Common myeloid progenitor, CD34-positive (primary cell): ENCODE measurements at places on chromosomes 2 and 18.

GRCh38 chr2:116754381-116755101, 1060.0 kb upstream of the DDX18 start:
- no peak overlapping the region for H3K27ac ChIP-seq
- H3K36me3 ChIP-seq: no peaks in the 10 kb centered on the region
- no peaks in the 10 kb centered on the region for H3K27me3 ChIP-seq
- no peaks in the 10 kb centered on the region for H3K4me1 ChIP-seq

DNA sequence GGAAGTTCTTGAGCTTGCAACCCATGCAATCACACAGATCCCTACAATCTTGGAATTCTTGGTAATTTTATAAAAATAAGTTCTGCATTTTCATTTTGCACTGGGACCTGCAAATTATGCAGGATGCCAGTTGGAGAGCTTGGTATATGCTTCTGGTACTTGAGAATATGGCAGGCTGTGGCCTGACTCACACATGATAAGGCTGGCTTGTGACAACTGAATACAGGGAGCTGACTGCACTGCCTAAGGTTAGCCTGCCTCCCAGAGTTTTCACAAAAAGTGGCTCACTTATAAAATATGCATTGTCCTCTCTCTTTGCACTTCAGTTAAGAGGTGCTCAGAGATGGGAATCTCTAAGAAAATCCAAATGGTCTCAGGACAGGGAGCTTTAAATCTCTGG, 265.5 kb upstream of the KCNJ3 start:
- no peaks in the 10 kb centered on the region for H3K36me3 ChIP-seq
- H3K27ac ChIP-seq: no peak overlapping the region
- H3K4me3 ChIP-seq: no peak overlapping the region
- no peaks in the 10 kb centered on the region for H3K27me3 ChIP-seq

DNA sequence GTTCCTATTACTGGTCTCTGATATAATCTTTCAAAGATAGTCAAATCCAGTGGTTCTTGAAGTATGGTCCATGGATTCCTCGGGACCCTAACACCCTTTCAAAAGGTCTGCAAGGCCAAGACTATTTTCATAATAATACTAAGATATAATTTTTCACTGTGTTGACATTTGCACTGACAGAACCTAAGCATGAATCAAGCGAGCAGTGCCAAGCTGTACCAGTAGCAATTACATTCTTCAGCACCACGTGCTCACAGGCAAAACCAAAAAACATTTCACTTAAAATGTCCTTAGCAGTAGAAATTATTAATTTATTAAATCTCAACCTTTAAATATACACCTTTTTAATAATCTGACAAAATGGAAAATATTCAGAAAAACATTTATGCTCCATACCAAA, 59.1 kb downstream of the EIF2AK3 start:
- DNase-seq: no peak
- peaks cover 18% of the 10 kb centered on the region for H3K36me3 ChIP-seq
- H3K4me1 ChIP-seq: no peaks in the 10 kb centered on the region
- H3K27ac ChIP-seq: no peak overlapping the region
- H3K4me3 ChIP-seq: no peak overlapping the region

DNA sequence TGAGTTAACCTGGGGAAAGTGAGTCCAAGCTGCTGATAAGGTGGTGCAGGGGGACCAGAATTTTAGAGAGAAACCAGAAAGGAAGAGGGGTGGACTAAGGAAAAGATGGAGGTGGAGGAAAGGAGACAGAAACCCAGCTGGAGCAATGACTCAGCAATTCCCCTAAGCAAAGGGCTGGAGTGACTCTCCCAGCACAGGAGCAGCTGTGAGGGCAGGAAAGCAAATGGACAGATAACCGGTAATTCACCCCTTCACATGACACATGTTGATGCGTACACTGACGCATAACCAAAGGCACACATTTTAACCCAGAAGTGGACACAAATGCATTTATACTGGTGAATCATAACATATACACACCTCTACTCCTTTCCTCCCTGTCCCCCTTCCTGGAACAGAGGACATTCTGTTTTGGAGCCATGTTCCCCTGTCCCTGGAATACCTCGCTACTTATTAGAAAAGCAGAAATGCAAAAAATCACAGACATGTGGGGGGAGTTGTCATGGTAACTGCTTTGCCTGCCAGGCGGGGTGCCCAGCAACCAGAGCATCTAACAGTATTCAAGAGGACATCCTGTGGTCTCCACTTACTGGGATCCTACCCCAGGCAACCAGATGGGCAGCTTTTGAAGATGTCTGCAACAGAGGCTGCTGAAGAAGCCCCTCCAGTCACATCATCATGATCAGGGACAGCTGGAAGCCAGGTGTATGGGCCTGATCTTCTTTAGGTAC, 4.7 kb downstream of the CDK5R2 start:
- no peak for DNase-seq
- no peak overlapping the region for H3K27ac ChIP-seq
- no peaks in the 10 kb centered on the region for H3K4me1 ChIP-seq
- no peaks in the 10 kb centered on the region for H3K36me3 ChIP-seq
- H3K27me3 ChIP-seq: peaks cover 31% of the 10 kb centered on the region

GRCh38 chr2:98793897-98794830, 63.2 kb upstream of the MGAT4A start:
- H3K27ac ChIP-seq: no peak overlapping the region
- no peak for DNase-seq
- H3K4me3 ChIP-seq: no peak overlapping the region
- no peaks in the 10 kb centered on the region for H3K36me3 ChIP-seq
- no peaks in the 10 kb centered on the region for H3K27me3 ChIP-seq

DNA sequence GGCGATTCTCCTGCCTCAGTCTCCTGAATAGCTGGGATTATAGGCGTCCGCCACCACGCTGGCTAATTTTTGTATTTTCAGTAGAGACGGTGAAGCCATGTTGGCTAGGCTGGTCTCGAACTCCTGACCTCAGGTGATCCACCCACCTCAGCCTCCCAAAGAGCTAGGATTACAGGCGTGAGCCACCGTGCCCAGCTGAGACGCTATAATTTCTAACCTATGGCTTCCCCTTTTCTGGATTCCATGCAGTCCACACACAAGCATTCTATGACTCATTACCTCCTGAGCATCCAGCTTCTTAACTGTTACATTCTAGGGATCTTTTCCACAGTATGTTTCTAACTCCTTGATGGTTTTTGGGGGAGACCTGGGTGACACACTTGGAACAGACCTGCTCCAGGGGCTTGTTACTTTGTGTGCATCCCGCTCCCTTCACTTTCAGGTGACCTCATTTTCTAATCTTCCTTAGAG, 11.8 kb upstream of the KCMF1 start:
- no peaks in the 10 kb centered on the region for H3K4me1 ChIP-seq
- peak; percentile 55 for DNase-seq
- H3K27me3 ChIP-seq: no peaks in the 10 kb centered on the region
- peaks cover 10% of the 10 kb centered on the region for H3K36me3 ChIP-seq
- H3K27ac ChIP-seq: no peak overlapping the region
- no peak overlapping the region for H3K4me3 ChIP-seq

DNA sequence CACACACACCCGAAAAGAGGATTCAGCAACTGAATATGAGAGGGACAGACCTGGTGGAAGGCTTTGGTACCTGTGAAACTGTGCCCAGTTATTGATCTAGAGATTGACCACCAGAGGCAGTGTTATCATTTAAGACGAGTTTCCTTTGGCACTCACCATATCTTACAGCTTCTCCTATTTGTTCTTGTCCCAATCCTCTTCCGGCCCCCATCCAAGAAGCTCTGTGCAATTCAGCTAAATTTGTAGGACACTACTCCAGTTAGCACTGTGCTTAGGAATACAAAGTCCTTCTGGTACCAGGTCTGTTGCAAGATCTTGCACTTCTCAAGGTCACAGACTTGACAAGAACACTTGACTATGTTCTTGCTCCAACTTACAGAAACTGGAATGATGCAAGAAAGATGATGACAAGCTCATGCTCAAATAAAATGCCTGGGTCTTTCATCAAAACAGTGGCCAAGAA, 177.7 kb downstream of the TMEM247 start:
- H3K27me3 ChIP-seq: peaks cover 2% of the 10 kb centered on the region
- H3K27ac ChIP-seq: no peak overlapping the region
- no peak overlapping the region for H3K4me3 ChIP-seq
- H3K36me3 ChIP-seq: no peaks in the 10 kb centered on the region
- DNase-seq: peak; percentile 58

DNA sequence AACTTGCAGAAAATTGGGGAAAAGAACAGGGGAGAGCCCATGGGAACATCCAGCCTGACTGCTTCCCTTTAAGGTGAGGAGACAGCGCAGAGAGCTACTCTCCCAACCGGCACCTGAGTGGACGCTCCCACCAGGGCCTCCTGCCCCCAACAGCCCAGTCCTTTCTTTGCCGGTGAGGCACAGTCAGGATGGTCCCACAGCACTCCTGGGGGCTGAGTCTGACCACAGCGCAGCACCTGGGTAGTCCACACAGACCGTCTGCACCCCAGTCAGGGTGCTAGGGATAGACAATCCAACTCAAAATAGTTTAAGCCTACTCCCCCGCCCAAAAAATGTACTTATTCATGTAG, 74.5 kb downstream of the MEX3C start:
- no peaks in the 10 kb centered on the region for H3K27me3 ChIP-seq
- DNase-seq: no peak
- no peak overlapping the region for H3K27ac ChIP-seq
- H3K36me3 ChIP-seq: no peaks in the 10 kb centered on the region
- H3K4me3 ChIP-seq: no peak overlapping the region

DNA sequence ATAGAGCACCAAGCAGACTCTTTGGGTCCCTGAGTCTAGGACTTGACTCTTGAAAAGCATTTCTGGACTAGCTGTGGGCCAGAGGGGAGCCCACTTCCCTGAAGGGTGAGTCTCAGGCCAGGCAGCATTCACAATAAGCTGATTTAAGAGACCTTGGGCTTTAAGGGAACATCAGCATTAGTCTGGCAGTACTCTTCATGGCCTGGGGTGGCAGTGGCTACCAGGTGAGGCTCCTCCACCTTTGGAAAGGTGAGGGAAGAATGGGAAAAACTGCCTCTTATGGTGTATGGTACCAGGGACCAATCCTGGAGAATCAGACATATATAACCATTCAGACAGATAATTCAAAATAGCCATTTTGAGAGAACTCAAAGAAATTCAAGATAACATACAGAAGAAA, 599.9 kb upstream of the POU3F3 start:
- no peaks in the 10 kb centered on the region for H3K27me3 ChIP-seq
- H3K27ac ChIP-seq: no peak overlapping the region
- no peak for DNase-seq
- H3K36me3 ChIP-seq: no peaks in the 10 kb centered on the region
- H3K4me3 ChIP-seq: no peak overlapping the region

- no peak for DNase-seq
- H3K4me1 ChIP-seq: peaks cover 30% of the 10 kb centered on the region
- H3K27ac ChIP-seq: no peak overlapping the region
These were observed 3.0 kb downstream of the FBXO41 start for GRCh38 chr2:73281244-73281643.

DNA sequence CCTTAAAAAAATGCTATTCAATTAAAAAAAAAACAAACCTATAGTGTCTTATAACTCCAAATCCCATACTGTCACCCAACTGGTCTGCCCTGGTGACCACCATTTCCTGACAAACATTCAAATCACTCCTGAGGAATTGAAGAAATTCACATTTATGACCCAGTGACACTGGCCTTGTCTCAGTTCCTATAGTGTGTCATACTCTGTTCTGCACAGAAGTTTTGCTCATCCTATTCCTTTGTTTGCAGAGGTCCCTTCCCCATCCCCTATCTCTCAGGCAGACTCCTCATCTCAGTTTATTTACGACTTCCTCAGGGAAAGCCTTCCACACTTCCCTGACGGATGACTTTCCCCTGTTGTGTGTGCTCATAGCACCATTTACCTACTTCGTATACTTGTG, 14.7 kb downstream of the ZC3H6 start:
- no peaks in the 10 kb centered on the region for H3K36me3 ChIP-seq
- H3K27me3 ChIP-seq: no peaks in the 10 kb centered on the region
- H3K27ac ChIP-seq: no peak overlapping the region
- H3K4me1 ChIP-seq: no peaks in the 10 kb centered on the region
- H3K4me3 ChIP-seq: no peak overlapping the region

DNA sequence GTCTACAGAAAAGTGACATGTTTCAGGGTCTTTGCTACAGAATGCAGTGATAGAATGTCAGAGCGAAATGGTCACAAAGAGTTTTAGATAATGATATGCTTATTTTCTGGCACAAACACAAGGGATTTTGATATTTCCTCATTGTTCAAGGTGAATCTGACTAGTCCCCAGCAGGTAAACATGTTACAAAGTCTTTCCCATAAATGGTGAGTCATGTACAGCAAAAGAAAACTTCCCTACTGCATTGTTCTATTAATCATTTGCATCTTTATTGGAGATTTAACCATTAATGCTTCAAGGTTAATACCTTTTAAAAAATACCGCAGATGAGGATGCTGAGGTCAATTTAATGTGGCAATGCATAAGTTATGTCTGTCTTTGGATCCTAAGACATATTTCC, 19.1 kb upstream of the TRIB2 start:
- H3K27ac ChIP-seq: no peak overlapping the region
- no peak overlapping the region for H3K4me3 ChIP-seq
- no peak for DNase-seq
- H3K36me3 ChIP-seq: no peaks in the 10 kb centered on the region
- H3K4me1 ChIP-seq: no peaks in the 10 kb centered on the region

GRCh38 chr2:137928547-137929518, 35.4 kb upstream of the HNMT start:
- no peak overlapping the region for H3K4me3 ChIP-seq
- H3K27ac ChIP-seq: no peak overlapping the region
- no peaks in the 10 kb centered on the region for H3K27me3 ChIP-seq
- no peak for DNase-seq
- H3K4me1 ChIP-seq: no peaks in the 10 kb centered on the region

DNA sequence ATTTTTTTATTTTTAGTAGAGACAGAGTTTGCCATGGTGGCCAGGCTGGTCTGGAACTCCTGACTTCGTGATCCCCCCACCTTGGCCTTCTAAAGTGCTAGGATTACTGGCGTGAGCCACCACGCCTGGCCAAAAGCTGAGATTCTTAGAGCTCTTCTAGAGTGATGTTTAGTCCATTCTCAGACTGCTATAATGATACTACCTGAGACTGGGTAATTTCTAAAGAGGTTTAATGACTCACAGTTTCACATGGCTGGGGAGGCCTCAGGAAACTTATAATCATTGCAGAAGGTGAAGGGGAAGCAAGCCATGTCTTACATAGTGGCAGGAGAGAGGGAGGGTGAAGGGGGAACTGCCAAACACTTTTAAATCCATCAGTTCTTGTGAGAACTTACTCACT, 1804.9 kb upstream of the LRRTM1 start:
- no peak for DNase-seq
- no peaks in the 10 kb centered on the region for H3K4me1 ChIP-seq
- no peaks in the 10 kb centered on the region for H3K27me3 ChIP-seq

- no peaks in the 10 kb centered on the region for H3K36me3 ChIP-seq
- peak overlapping the region; percentile 15 for H3K4me3 ChIP-seq
- no peaks in the 10 kb centered on the region for H3K27me3 ChIP-seq
- peaks cover 3% of the 10 kb centered on the region for H3K4me1 ChIP-seq
- peak overlapping the region; percentile 22 for H3K27ac ChIP-seq
These were observed 1.7 kb downstream of the L3MBTL4 start for GRCh38 chr18:6412933-6413472.

GRCh38 chr2:190205657-190206056, 114.0 kb downstream of the HIBCH start:
- H3K4me3 ChIP-seq: no peak overlapping the region
- DNase-seq: no peak
- no peaks in the 10 kb centered on the region for H3K27me3 ChIP-seq

- no peak overlapping the region for H3K4me3 ChIP-seq
- H3K27ac ChIP-seq: no peak overlapping the region
- H3K36me3 ChIP-seq: peaks cover 5% of the 10 kb centered on the region
- H3K27me3 ChIP-seq: no peaks in the 10 kb centered on the region
- no peak for DNase-seq
These were observed 30.9 kb downstream of the LPIN2 start for GRCh38 chr18:2982022-2982421.

- H3K4me3 ChIP-seq: no peak overlapping the region
- no peak for DNase-seq
- H3K4me1 ChIP-seq: no peaks in the 10 kb centered on the region
- H3K36me3 ChIP-seq: no peaks in the 10 kb centered on the region
- H3K27me3 ChIP-seq: no peaks in the 10 kb centered on the region
These were observed 11.5 kb upstream of the ASB1 start for GRCh38 chr2:238415036-238415764.
